Esophagus squamous epithelium (tissue), 5 donors: ENCODE measurements at places on chromosomes 16 and 17.

DNA sequence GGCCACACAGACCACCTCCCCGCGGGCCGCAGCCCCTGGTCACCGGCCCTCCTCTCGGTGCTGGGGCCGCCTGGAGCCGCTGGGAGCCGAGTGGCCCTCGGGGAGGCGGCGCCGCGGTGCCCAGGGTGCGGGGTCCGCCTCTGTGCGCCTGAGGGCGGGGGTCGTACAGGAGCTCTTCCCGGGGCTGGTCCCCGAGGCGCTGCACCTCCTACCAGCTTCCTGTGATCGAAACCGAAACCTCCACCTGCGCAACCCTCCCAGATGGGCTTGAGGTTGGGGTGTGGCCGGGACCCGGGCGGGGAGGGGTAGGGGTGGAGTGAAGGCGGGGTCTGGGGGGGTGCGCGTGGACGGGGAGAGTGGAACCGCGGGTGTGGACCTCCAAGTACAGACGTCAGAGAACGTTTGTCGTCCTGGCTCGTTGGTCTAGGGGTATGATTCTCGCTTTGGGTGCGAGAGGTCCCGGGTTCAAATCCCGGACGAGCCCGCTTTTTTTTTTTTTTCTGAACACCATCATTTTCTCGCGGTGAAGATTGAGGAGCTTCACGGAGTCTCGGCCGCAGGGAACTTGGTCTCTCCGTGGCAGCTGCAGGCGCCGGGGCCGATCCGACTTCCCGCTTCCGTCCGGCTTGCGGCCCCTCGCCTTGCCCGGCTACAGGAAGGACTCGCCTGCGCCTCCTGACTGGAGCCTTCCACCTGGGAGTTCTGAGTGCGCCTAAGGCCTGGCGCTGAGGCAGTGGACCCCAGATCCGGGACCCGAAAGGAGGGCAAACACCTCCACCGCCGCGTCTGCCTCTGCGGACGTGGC is 23.9 kb downstream of the ZNF213 start:
- DNase-seq: no peak

- no peak for DNase-seq
These were observed 2.7 kb downstream of the LDAF1 start for GRCh38 chr16:21161211-21161610.

GRCh38 chr17:40545660-40546059 is 19.6 kb downstream of the CCR7 start:
- no peak for DNase-seq

DNA sequence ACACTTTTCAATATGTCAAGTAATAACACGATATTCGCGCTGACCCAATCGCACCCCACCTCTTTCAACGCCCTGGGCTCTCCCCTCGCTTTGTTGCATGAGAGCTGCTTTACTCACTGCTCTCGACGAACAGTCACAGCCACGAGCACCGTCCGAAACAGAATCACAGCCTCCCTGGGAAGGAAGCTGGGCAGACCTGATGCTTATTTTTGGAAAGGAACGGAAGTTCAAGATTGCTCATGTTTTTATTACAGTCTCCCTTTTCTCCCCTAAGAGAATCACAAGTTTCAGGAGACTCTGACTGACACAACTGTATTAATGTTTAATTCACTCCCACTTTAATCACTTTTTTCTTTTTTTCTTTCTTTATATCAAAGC is 67.8 kb downstream of the ANKRD11 start:
- no peak for DNase-seq

DNA sequence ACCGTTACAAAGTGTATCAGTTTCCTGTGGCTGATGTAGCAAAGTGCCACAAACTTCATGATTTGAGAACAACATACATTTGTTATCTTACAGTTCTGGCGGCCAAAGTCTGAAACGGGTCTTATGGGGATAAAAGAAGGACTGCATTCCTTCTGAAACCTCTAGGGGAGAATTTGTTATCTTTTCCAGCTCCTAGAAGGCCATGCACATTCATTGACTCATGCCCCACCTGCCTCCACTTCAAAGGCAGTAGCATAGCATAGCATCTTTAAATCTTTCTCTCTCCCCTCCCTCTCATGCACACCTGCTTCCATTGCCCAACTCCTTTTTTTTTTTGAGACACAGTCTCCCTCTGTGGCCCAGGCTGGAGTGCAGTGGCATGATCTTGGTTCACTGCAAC is 190.7 kb upstream of the DYNLRB2 start:
- DNase-seq: no peak

- no peak for DNase-seq
These were observed 35.6 kb downstream of the RPA1 start for GRCh38 chr17:1865252-1866037.

- no peak for DNase-seq
These were observed 39.6 kb upstream of the DUSP14 start for GRCh38 chr17:37450112-37450511.

DNA sequence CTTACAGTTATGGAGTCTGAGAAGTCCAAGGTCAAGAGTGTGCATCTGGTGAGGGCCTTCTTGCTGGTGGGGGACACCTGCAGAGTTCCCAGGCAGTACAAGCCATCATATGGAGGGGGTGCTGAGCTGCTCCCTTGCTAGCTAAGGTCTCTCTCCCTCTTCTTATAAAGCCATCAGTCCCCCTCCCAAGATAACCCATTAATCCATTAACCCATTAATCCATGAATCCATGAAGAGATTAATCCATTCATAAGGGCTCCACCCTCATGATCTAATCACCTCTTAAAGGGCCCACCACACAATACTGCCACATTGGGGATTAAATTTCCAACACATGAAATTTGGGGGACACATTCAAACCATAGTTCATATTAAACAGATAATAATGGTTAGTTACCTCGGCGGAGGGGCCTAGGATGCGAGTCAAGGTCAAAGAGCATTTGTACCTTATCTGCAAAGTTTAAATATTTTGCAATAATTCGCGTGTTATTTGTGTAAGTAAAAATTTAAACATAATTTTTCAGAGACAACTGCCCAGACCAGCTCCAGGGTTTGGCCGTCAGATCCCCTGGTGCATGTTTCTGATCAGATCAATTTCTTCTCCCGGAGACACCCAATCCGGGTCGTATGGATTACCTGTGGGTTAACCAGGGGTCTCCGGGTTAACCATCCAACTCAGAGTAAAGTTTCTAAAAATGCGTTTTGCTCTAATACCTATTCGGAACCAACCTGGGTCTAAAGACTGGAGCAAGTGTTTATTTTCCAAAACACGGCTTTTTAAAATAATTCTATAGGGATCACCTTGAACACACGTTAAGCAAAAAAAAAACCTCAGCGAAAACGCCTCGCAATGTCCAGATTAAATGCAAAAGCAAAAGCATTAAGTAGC is 740 bp upstream of the POLR3E start:
- no peak for DNase-seq

DNA sequence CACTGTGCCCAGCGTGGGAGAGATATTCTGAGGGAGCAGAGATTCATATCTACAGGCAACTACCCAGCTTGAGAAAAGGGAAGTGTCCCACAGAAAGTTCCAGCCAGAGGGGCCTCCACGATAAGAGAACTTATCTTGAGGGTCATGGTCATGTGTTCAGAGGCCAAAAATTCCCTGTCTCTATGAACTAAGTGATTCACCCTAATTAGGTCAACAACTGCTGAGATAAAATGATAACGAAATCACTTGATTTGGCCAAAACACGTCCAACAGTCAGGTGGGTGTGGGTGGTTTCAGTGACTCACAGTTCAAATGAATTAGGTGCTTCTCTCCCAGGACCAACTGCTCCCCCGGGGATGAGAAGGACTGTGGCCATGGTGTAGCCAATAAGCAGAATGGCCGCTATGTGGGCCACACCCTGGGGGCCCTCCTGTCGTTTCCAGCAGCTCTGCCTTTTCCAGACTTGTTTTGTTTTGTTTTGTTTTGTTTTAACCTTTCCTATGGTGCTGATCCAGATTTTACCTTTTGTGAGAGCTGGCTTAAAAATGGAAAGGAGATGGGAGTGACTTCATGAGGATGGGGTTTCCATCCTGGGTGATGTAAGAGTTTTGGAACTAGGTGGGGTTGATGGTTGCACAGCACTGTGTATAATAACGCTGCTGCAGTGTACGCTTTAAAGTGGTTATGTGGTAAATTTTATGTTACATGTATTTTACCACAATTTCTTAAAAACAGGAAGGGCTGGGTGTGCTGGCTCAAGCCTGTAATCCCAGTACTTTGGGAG is 8.7 kb downstream of the DNAI2 start:
- no peak for DNase-seq
